Pons (tissue), 1 donor: ENCODE measurements at places on chromosomes 11 and 22.

GRCh38 chr11:119091966-119092879 is 7.5 kb downstream of the HMBS start:
- DNase-seq, result no peak

GRCh38 chr11:111735262-111736116 is 30.7 kb downstream of the PPP2R1B start:
- peak; percentile 98 for DNase-seq

GRCh38 chr11:134479206-134480135 is 67.4 kb upstream of the B3GAT1 start:
- no peak for DNase-seq

- no peak for DNase-seq
Observed at GRCh38 chr11:109303342-109303741, 118.6 kb upstream of the C11orf87 start.

DNA sequence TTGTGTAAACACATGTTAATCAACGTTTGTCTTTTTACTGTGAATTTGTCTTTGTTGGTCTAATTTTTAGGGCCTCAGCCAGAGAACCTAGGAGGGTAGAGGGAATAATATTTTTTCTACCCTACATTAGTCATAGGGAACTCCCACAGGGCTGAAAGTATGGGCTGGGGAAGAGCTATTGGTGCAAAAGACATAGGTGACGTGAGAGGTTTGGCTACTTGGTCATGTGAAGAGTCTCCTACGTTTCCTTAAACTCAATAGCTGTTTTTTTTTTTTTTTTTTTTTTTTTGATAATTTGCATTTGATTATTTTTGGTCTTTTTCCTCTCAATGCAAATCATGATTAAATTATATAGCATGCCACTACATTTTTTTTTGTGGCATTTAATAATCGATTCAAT is 15.9 kb upstream of the MMP7 start:
- no peak for DNase-seq

GRCh38 chr22:49973018-49973961 is 12.7 kb downstream of the PIM3 start:
- no peak for DNase-seq
